Suprapubic skin (tissue), 4 donors: ENCODE measurements at places on chromosomes 2 and 18. TPM values are rescaled to one million over a fixed set of nuclear protein-coding genes. Genes with fewer than 3 reads are reported as not detected.

- no peak overlapping the region for H3K4me3 ChIP-seq
- H3K4me1 ChIP-seq = no peaks in the 10 kb centered on the region
- DNase-seq = no peak
These were observed 537.7 kb upstream of the PKDCC start for GRCh38 chr2:41510108-41510507.

DNA sequence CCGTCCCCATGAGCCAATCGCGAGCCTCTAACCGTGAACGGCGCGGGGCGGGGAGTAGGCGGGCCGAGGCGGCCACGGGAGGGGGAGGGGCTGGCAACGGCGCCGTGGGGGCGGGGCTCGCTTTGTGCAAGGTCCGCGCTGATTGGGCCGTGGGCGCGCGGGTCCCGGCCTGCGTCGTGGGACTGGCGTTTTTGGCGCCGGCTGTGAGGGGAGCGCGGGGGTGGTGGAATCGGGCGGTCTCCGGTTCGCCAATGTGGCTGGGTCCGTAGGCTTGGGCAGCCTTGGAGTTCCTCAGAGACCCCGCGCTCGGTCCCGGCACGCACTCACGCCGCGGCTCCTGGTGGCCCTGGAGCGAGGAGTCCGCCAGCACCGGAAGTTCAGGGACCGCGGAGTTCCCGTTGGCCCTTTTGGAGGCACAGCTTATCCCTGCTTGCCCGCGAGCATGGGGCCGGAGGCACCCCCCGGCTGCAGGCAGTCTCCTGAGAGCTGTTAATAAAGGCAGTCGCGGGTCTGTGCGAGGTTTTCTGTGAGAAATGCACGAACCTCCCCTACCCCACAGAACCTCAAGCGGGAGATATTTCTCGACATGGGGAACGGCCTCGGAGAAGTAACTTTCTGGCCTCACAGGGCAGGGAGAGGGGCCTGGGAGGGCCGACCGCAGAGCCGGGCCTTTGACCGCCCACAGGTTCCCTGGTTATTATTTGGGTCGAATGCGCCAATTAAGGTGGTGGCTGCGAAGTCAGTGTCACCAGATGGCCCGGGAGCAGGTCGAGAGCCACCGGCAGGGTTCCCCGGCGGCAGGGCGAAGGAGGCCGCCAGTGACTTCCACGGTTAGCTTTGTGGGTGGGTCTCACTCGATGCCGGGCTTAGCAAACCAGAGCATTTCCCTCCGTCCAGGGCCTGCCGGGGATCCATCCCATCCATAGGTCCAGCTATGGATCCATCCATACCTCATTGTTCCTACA, 574 bp upstream of the NCL start:
- DNase-seq = peak; percentile 99
- peaks cover 30% of the 10 kb centered on the region for H3K4me1 ChIP-seq
- peak overlapping the region; percentile 98 for H3K27ac ChIP-seq
- peaks cover 26% of the 10 kb centered on the region for H3K36me3 ChIP-seq
- no peaks in the 10 kb centered on the region for H3K27me3 ChIP-seq
- peak overlapping the region; percentile 82 for H3K4me3 ChIP-seq

DNA sequence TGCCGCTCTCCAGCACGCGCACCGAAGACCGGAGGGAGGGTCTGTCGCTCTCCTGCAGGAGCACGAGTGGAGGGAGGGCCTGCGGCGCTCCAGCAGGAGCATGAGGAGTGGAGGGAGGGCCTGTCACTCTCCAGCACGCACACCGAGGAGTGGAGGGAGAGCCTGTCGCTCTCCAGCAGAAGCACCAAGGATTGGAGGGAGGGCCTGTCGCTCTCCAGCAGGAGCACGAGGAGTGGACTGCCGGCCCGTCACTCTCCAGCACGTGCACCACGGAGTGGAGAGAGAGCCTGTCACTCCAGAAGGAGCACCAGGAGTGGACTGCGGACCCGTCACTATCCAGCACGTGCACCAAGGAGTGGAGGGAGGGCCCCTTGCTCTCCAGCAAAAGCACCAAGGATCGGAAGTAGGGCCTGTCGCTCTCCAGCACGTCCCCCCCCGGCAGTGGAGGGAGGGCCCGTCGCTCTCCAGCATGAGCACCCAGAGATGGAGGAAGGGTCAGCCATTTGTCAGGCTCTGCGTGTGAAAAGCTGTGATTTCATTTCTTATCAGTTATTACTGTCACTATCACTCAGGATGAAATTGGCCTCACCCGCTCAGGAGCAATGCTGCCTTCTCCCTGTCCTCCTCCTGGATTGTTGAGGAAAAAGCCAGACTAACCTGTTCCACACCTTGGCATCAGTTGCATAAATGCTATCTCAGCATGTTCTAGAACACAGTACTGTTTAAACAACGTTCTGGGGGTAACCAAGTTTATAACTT, 35.9 kb downstream of the ADI1 start:
- H3K36me3 ChIP-seq = peaks cover 50% of the 10 kb centered on the region
- peaks cover 13% of the 10 kb centered on the region for H3K4me1 ChIP-seq
- peak; percentile 51 for DNase-seq
- H3K27ac ChIP-seq = no peak overlapping the region
- H3K27me3 ChIP-seq = no peaks in the 10 kb centered on the region

GRCh38 chr2:8571792-8572499, 109.9 kb upstream of the ID2 start:
- H3K4me1 ChIP-seq = peaks cover 25% of the 10 kb centered on the region
- peak; percentile 35 for DNase-seq
- H3K36me3 ChIP-seq = no peaks in the 10 kb centered on the region
- H3K27ac ChIP-seq = no peak overlapping the region
- no peak overlapping the region for H3K4me3 ChIP-seq
- H3K27me3 ChIP-seq = no peaks in the 10 kb centered on the region

DNA sequence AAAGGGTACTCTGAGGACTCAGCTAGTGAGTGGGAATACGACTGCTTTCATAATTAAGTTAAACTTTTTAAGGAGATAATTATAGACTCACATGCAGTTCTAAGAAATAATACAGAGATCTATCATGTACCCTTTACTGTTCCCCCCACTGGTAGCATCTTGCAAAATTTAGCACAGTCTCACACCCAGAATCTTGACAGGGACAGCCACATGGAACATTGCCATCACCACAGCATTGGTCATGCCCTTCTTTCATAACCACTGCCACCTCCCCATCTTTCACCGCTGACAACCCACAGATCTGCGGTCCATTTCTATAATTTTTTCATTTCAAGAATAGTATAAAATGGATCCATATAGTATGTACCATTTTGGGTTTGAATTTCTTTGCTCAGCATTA, 37.8 kb downstream of the ARHGEF4 start:
- H3K27me3 ChIP-seq = peaks cover 5% of the 10 kb centered on the region
- peaks cover 3% of the 10 kb centered on the region for H3K4me1 ChIP-seq
- no peak overlapping the region for H3K27ac ChIP-seq
- H3K4me3 ChIP-seq = no peak overlapping the region

- no peak overlapping the region for H3K27ac ChIP-seq
- H3K4me1 ChIP-seq = peaks cover 18% of the 10 kb centered on the region
- H3K36me3 ChIP-seq = no peaks in the 10 kb centered on the region
- no peak for DNase-seq
- no peaks in the 10 kb centered on the region for H3K27me3 ChIP-seq
These were observed 11.5 kb downstream of the SPRED2 start for GRCh38 chr2:65420712-65421431.

DNA sequence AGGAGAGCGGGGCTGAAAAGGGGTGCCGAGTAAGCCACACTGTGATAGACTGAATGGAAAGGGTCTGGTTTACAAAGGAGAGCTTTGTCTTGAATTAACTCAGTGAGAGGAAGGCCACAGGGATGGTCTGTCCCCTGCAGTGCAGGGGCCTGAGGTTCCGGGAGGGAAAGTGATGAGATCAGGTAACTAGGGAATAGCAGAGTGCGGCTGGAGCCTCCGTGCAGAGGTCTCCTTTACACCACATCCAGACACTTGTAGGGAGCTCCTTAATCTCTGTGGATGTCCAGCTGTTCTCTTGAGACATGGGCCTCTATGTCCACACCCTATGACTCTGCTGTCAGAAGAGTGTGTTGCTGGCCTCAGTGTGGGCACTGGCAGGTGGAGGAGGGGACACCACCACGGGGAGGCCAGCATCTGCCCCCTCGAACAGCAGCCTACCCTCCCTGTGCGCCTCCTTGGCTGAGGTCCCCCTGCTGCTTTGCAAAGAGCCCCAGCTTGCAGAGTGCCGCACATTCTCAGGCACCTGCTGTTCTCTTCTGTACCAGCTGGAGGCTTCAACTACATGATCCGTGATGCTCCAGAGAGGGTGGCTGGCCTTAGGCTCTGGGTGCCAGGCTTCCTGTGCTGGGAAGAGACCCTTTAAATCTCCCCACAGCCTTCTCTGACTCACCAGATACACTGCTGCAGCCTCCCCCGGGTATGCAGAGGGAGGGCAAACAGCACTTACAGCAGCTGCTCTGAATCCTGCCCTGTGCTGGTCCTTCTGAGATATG, 25.9 kb downstream of the ENOSF1 start:
- no peaks in the 10 kb centered on the region for H3K4me1 ChIP-seq
- DNase-seq = no peak
- no peaks in the 10 kb centered on the region for H3K27me3 ChIP-seq
- no peak overlapping the region for H3K4me3 ChIP-seq

Gene ANKRD29
- total RNA-seq = 6.1 TPM

Gene SPDYA
- 0.76 TPM for total RNA-seq

- DNase-seq = no peak
- no peaks in the 10 kb centered on the region for H3K4me1 ChIP-seq
- H3K4me3 ChIP-seq = no peak overlapping the region
- no peak overlapping the region for H3K27ac ChIP-seq
These were observed 57.2 kb downstream of the REEP1 start for GRCh38 chr2:86280191-86280667.

Gene HAUS1
- total RNA-seq = 17.0 TPM

GRCh38 chr2:196935432-196935831, 8.9 kb upstream of the PGAP1 start:
- peaks cover 8% of the 10 kb centered on the region for H3K4me1 ChIP-seq
- no peaks in the 10 kb centered on the region for H3K36me3 ChIP-seq
- no peak for DNase-seq
- no peak overlapping the region for H3K4me3 ChIP-seq

DNA sequence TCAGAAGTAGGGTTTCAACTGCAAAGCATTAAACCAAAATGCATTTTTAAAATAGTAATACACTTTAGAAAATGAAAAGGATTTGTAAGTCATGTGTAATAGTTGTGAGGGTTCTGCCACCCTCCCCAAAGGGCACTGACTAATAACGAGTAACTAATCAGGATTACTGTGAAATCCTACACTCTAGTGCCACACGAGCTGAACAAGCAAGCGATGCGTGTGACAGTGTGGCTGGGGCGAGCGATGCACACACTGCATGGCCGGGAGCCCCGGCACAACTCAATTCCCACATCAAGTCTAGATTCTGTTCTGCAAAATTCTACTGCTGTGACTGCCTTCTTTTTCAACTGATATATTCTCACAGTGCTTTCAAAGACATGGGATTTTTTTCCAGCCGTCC, 156.4 kb downstream of the SEPTIN10 start:
- H3K27me3 ChIP-seq = no peaks in the 10 kb centered on the region
- H3K36me3 ChIP-seq = peaks cover 4% of the 10 kb centered on the region
- H3K27ac ChIP-seq = no peak overlapping the region
- H3K4me3 ChIP-seq = no peak overlapping the region
- DNase-seq = peak; percentile 10
- no peaks in the 10 kb centered on the region for H3K4me1 ChIP-seq

GRCh38 chr2:109727929-109728447, 66.1 kb upstream of the RGPD5 start:
- H3K27ac ChIP-seq = no peak overlapping the region
- H3K4me3 ChIP-seq = no peak overlapping the region
- no peaks in the 10 kb centered on the region for H3K27me3 ChIP-seq
- DNase-seq = peak; percentile 20

Gene SLC40A1
- 33.6 TPM for total RNA-seq

- peaks cover 9% of the 10 kb centered on the region for H3K27me3 ChIP-seq
- DNase-seq = peak; percentile 82
- H3K4me3 ChIP-seq = no peak overlapping the region
- no peak overlapping the region for H3K27ac ChIP-seq
- H3K36me3 ChIP-seq = no peaks in the 10 kb centered on the region
These were observed 32.2 kb downstream of the TMEFF2 start for GRCh38 chr2:192162392-192163042.

DNA sequence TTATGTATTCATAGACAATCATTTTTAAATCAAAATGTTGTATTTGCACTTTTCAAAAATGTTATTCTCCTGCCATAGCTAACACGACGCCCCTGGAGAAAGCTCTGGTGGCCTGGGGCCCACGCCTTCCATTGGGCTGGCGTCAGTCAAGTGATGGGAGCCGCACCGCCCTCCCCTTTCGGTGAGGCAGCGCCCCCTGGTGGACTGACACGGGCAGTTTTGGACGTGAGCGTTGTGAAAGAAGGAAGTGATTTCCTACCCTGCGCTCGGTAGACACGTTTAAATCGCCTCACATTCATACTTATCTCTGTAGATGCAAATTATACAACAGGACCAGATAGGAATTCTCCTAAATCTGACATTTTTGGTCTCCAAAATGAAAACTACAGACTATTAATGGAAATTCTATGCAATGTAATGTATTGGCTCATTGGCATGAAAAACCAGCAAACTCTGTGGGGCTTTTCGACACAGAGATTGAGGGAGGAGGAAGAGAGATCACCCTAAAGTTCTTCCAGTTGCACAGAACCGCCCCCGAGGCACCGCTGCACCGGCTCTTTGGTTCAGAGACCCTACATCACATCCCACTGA, 326.2 kb upstream of the SOX11 start:
- H3K4me1 ChIP-seq = no peaks in the 10 kb centered on the region
- H3K27me3 ChIP-seq = no peaks in the 10 kb centered on the region
- DNase-seq = no peak
- H3K4me3 ChIP-seq = no peak overlapping the region
- H3K36me3 ChIP-seq = no peaks in the 10 kb centered on the region

DNA sequence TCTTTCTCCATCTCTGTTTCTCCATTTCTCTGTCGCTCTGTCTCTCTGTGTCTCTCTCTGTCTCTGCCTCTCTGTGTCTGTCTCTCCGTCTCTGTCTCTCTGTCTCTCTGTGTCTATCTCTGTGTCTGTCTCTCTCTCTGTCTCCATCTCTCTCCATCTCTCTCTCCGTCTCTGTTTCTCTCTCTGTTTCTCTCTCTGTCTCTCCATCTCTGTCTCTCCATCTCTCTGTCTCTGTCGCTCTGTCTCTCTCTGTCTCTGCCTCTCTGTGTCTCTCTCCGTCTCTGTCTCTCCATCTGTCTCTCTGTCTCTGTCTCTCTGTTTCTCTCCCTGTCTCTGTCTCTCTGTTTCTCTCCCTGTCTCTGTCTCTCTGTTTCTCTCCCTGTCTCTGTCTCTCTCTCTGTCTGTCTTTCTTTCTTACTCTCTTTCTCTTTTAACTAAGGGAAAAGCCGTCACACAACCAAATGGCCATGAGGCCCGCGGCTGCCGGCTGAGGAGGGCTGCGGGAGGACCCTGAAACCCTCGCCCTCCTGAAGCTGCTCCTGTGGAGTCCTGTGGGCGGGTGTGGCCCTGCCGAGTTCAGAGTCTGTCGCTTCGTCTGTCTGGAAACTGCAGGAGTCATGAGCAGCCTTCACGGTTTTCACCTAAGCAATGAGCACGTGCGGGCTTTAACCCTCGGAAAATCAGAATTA, 29.3 kb downstream of the NFATC1 start:
- H3K27me3 ChIP-seq = no peaks in the 10 kb centered on the region
- no peak overlapping the region for H3K27ac ChIP-seq
- no peak for DNase-seq
- H3K36me3 ChIP-seq = peaks cover 16% of the 10 kb centered on the region
- H3K4me1 ChIP-seq = peaks cover 22% of the 10 kb centered on the region
